ENCODE measurements at places on chromosomes 1 and 21.

DNA sequence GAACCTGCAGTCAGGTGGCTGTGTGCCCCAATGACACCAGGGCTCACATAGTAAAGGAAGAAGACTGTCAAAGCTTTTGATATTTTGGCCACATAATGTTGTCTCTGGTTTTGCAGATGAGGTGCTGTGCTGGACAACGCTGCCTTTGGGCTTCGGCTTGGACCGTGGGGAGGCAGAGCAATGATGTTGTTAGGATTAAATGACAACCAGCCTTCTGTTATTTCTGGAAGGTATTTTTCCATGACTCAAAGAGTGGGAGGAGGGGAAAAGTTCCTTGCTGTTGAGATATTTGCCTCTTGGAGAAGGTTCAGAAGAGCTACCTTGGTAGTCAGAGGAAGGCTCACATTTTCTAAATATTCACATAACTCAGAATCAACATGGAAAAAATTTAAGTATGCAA lies 187.3 kb upstream of the GALNT2 start:
- DNase-seq: no peak

DNA sequence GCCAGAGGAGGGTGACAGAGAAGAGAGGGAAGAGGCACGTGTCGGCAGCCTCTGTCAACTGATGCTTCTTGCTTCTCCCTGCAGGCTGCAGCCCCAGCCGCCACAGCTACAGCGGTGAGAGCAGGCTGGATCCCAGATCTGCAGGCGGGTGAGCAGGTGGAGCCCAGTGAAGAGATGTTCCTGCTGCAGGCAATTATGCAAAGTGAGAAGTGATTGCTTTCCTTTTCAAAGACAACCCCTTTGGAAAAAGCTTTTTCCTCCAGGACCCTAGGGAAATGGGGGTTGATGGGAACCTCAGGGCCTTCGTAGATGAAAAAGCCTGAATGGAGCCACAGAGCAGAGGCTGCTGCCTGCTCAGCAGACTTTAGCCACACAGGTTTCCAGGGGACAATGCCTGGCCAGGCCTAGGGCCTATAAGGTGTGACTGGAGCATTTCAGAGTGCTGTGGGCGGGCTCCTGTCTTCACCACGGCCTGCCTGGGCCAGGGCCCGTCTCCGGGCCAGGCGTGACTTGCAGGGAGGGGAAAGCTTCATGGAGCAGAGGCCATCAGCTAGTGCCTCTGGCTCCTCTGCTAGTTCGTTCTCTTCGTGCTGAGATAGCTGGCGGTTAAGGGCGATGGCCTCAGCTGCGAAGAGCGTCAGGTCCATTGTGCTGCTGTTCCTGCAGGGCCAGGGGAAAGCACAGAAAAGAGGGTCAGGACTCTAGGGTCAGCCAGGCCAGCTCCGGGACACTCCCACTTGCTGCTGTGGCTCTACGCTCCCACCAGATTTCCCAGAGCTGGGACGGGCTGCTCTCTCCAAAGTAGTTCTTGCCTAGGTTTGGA lies 6.9 kb upstream of the KNCN start:
- DNase-seq: peak; percentile 35

- DNase-seq: no peak
Measured at GRCh38 chr1:184860985-184861754, 106.5 kb upstream of the EDEM3 start.

DNA sequence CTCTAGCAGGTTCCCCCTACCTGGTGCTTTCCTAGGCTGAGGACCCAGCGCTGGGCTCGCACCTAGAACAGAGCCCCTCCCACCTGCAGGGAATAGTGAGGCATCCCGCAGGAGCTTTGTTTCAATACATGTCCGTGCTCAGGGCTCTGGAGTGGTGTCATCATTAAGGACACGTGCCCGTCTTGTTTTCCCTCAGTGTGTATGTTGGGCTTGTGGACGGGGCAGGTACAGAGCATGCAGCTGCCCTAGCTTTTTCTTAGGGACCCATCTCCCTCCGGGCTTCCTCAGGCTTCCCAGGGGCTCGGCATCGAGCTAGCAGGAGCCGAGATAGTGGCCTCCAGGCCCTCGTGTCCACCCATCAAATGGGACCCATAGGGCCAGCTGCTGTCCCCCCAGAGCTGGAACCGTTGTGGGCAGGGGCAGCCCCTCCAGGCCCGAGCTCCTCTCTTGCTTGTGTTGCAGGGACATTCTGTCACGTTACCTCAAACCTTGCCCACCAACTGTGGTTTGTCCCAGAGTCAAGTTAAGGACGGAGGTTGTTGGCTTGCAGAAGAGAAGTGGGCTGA lies 3.9 kb downstream of the TMEM201 start:
- no peak for DNase-seq

- DNase-seq: no peak
Measured at GRCh38 chr1:55500601-55501000, 285.4 kb upstream of the USP24 start.

- DNase-seq: no peak
Measured at GRCh38 chr1:18684303-18684702, 53.7 kb downstream of the PAX7 start.

GRCh38 chr1:206833801-206834200 lies 31.6 kb upstream of the IL20 start:
- no peak for DNase-seq

GRCh38 chr1:51231120-51231519 lies 5.0 kb upstream of the RNF11 start:
- DNase-seq: no peak

DNA sequence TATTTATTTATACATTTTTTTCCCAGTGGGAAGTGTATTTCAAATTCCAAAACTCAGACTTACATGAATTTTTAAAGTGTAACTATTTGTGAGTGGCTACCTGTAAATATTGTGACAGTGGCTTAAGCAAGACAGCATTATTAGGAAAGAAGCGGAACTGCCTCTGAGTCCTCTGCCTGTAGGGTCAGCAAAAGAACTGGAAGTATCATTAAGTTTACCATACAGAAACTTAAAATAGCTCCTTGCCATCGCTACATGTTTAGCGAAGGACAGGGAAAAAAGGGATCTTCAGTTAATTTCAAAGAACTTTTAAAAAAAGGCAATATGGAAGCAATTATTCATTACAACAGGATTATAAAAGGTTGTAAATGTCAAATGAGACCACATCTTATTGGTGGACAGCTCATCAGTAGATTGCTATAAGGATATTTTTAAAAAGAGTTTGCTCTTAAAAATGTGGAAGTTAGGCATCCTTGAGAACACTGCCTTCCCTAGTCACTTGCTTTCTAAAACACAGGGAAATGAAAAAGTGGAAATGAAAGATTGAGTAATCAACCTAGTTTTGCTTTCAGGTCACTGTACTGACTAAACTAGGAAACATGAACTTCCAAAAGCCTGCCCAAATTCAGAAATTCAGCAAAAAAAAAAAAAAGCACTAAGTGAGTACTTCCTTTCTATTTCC lies 39.2 kb downstream of the NSL1 start:
- DNase-seq: no peak

DNA sequence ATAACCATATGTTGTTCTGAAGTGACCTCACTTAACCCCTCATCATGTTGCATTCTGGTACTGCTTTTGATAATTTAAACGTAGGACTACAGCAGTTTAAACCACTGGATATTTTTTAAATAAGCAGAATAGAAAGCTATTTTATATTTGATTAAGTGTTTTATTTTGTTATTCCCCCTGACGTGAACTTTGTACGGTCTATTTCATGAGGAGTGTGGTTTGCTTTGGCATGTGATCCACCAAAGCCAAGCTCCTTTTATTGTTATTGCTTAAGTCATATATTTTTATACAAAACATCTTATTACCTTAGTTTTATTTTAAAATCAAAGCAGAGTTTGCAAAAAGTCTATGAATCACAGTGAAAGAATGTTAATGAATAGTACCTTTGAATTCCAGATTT lies 101.4 kb upstream of the L1TD1 start:
- no peak for DNase-seq

DNA sequence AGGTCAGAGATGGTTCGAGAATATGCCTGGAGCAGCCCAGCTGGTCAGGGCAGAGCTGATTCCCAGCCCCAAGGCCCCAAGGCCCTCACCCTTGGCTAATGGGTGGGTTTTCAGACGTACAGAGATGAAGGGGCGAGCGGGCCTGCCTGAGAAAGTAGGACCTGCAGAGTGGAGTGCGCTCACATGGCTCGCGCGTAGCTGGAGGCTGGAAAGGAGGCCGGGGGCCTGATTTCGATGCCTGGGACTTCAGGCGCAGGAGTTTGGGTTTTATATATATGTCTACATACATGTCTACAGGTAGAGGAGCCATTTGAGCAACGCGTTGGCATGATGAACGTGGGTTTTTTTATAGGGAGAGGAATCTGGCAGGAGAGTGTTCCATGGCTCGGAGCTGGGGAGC lies 8.9 kb downstream of the COQ8A start:
- no peak for DNase-seq

DNA sequence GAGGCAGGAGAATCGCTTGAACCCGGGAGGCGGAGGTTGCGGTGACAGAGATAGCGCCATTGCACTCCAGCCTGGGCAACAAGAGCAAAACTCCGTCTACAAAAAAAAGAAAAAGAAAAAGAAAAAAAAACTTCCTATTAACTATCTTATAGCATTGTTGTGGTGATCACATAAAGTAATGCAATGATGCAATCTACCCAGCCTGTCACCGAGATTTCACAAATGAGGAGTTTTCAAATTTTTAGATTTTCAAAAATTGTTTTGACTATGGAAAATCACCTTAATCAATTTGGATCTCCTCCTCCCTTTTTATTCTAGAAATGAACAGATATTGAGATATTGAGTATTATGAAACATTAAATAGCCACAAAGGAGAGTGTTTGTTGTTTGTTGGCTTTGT lies 8.0 kb downstream of the FMO5 start:
- DNase-seq: no peak

DNA sequence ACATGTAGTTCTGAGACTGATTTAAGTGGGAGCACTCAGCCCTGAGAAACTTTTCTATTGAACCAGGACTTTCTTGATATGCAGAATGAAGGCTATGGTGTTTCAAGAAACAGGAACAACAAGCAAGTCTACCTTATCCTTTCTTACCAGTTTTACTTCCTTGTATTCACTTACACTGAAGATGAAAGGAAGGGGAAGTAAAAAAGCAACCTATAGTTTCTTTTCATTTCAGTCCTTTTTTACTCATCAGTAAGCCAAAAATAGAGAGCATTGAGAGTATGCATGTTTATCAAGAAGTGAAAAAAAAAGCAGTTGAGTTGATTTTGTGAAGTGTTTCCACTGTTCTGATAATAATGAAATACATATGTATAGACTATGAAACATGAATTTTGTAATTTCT lies 1010.3 kb downstream of the AMY1C start:
- no peak for DNase-seq

- no peak for DNase-seq
Measured at GRCh38 chr1:154975409-154976059, 1.1 kb downstream of the CKS1B start.

- DNase-seq: no peak
Measured at GRCh38 chr1:191929383-191929782, 228.9 kb upstream of the RGS18 start.

- no peak for DNase-seq
Measured at GRCh38 chr1:88029899-88030298, 654.2 kb upstream of the PKN2 start.

GRCh38 chr21:37475186-37475868 lies 108.8 kb downstream of the DYRK1A start:
- DNase-seq: no peak

GRCh38 chr1:42143896-42144710 lies 9.1 kb upstream of the GUCA2B start:
- no peak for DNase-seq

DNA sequence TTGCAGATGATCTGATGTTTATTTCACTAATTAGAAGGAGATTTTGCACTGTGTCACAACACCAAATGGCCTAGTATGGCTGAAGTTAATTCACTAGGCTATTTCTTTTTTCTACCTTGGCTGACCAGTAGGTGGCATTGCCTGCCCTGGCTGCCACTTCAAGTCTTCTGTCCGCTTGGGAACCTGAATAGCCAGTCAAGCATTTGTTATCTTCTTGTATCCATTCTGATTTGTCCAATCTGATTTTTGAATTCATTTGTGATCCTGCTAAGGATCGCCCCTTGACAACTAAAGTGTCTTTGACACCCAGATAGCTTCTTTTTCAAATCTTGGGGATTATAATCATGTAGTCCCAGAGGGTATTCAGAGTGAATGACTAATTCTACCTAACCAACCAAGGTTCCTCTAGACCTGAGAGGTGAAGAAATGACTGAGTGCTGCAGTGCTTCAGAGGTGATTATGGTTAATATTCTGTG lies 99.4 kb downstream of the GIPC2 start:
- DNase-seq: no peak

- no peak for DNase-seq
Measured at GRCh38 chr21:14824126-14824525, 240.7 kb downstream of the NRIP1 start.

- no peak for DNase-seq
Measured at GRCh38 chr1:66405061-66405460, 128.9 kb upstream of the SGIP1 start.

GRCh38 chr21:25169370-25169769 lies 437.9 kb downstream of the MRPL39 start:
- DNase-seq: no peak

DNA sequence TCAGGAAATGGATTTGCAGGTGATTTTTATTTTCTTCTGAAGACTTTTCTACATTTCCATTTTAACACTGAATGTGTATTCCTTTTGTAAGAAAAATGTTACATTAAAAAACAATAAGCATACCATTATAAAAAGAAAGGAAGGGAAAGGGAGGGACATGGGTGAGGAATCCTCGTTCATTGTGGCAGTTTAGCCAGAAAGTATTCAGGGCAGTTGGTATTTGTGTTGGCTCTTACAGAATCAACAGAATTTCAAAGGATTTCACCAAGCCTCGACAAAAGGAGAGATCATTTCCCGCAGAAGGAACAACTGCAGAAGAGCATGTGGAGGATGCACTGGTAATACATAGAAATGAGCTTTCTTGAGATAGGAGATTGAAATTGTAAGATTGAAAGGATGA lies 35.0 kb downstream of the PLD5 start:
- no peak for DNase-seq

- DNase-seq: no peak
Measured at GRCh38 chr21:37984416-37984815, 68.2 kb upstream of the KCNJ6 start.

- no peak for DNase-seq
Measured at GRCh38 chr21:41831866-41832595, 47.1 kb downstream of the PRDM15 start.

DNA sequence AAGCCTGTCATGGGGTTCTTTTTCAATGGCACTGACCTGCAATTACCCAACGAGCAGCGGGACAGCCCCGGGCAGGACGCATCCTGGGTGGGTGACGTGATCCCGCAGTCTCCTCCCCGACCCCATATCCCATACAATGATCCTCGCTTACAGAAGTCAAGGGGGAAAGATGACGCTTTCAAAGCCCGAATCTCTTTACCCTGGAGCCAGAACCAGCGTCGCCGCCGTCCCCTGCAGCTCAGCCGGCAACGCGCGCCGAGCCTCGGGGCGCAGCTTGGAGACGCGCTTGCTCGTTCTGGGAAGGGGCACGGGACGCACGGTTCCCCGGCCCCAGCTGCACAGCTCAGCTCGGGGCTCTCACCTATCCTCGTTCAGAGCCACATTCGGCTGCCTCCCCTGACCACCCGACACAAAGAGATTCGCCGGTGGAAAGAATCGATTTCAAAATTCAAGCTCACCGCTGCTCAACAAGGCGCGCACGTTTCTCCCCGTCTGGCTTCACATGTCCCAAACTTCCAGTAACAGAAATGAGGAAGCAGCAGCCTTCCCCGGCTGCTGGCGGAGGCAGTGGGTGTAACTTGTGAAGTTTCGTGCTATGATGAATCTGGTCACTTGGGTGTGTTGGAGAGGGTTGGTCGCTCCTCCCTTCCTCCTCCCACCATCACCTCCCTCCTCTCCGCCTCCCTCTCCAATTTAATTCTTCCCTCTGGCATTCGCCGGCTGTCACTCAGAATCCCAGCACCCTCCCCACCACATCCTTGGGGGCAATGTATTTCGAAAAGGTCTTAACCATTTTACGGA lies at the start of gene TIAM1:
TSS of gene TIAM1 (minus strand) at position 582 of the 801 bp plus-strand sequence. CDS start 77,289 bp downstream, outside the sequence.
- peak; percentile 49 for DNase-seq
